Liver (tissue), 10 donors: ENCODE measurements at places on chromosomes 2 and 18.
A peak's percentile ranks its signal among the peaks of the same experiment; 100 is the strongest.

GRCh38 chr2:191643429-191643828 lies 34.5 kb upstream of the NABP1 start:
- no peak for DNase-seq

DNA sequence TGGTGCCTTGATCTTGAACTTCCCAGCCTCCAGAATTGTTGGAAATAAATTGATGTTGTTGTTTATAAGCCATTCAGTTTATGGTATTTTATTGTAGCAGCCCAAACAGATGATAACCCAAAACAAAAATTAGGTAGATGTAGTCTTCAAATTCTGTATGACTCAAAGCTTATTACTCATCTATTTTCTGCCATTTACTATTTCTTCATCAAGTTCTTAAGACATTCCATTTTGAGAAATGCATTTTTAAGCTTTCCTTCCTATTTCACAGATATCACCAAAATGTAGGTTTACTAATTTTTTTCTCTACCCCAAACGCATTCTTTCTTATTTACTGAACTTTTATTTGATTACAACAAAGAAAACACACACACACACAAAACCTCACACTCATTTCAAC lies 148.2 kb downstream of the RND3 start:
- DNase-seq, result no peak

DNA sequence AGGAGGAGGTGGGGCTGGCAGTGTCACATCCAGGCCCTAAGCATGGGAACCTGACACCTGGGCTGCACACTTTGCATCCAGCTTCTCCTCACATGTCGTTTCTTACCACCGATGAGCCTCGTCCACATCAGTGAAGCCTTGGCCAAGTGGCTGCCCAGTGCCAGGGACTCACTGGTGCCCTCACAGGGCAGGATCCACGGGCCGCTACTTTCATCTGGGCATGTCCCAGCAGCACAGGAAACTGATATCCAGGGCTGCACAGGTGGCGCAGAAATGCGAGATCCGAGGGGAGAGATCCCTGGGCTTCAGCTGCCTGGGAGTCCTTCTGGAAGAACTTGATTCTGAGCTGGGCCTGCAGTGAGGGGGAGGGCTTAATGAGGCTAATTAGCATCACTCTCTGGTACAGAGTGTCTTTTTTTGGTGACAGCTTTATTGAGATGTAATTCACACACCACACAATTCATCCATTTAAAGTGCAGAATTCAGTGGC lies 291.6 kb upstream of the HDAC4 start:
- no peak for DNase-seq

DNA sequence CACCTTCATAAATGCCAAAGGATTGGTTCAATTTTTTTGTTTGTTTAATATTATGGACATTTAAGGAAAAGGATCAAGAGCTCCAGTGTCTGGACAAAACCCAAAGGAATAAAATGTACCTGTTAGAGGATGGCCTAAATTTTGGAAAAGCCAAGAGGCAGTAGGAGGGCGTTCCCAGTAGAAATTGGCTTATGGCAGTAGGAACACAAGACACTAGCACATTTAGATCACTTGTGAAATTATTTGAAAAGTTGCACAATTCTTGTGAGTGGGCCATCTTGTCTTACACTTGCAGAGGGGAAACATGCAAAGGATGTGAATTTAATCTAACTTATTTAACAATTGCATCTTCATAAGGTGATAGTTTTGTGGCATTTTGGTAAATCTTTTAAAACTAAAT lies 3.2 kb downstream of the BZW1 start:
- no peak for DNase-seq

GRCh38 chr2:44980751-44981713 lies 28.2 kb downstream of the SIX2 start:
- no peak for DNase-seq

GRCh38 chr2:111053825-111054515 lies 66.7 kb upstream of the BCL2L11 start:
- DNase-seq, result no peak

DNA sequence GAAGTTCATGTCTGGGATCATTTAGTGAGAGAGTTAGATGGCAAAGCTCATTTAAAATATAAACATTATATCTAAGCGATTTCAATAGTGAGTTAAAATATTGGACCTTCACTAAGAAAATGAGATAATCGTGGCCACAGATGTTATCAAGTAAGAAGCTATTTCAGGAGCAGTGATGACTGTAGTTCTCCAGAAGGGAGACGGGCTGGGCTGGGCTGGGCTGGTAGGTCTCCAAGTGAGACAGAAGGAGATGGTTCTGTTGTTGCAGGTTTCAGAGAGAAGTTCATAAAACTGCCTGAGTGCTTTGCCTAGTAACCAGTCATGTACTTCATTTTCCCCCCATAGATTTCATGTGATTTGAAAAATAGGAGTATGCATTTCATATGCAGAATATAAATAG lies 130.1 kb upstream of the DAPL1 start:
- DNase-seq, result no peak

DNA sequence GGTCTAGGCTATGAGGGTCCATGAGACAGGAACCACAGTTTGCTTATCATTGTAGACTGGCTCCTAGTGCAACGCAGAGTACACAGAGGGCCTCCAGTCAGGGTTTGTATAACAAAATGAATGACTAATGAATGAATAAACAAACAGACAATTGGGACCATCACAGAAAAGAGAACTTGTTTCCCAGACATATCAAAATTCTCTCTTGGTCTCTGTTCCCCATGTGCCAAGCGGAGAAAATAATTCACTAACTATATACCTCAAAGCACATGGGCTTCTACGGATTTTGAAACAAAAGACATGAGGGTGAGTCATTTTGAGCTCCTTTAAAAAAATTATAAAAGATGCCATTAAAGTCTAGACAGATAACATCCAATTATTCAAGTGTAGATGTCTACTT lies 28.0 kb downstream of the INO80C start:
- no peak for DNase-seq

GRCh38 chr2:67032076-67032475 lies 365.1 kb upstream of the ETAA1 start:
- no peak for DNase-seq

- peak; percentile 73 for DNase-seq
Measured at GRCh38 chr2:8679827-8680731, 1.8 kb upstream of the ID2 start.

GRCh38 chr18:50791599-50792438 lies 28.0 kb downstream of the MRO start:
- DNase-seq, result no peak

- no peak for DNase-seq
Measured at GRCh38 chr2:48954311-48954710, 198.8 kb upstream of the LHCGR start.

GRCh38 chr2:96867756-96868554 lies 1.9 kb downstream of the SEMA4C start:
- no peak for DNase-seq

DNA sequence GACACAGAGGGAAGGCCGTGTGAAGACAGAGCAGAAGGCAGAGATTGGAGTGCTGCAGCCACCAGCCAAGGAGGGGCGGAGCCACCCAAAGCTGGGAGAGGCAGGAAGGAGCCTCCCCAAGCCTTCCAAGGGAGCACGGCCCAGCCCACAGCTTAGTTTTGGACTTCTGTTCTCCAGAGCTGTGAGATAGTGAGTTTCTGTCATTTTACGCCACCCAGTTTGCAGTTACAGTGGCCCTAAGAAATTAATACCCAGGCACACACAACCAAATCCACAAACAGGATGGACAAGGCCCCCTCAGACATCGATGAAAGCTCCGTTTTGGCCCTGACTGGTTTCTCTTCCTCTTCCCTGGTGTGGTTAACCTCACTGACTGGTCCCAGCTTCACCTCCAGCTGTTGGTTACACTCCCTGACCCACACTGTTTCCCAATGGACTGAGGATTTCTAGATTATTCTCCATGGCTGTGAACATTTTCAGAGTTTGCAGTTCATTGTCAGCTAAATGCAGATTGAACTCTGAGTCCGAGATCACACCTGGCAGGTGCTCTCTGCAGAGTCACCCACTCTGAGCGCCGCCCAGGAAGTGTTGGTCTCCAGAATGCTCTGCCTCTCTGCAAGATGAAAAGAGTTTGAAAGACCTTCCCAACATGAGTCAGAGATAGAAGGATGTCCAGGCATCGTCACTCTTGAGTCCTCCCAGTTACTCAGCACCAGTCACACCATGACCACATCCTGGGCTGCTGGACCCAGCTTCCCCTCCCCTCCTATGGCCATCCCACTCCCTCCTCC lies 100.2 kb downstream of the TWIST2 start:
- peak; percentile 24 for DNase-seq

DNA sequence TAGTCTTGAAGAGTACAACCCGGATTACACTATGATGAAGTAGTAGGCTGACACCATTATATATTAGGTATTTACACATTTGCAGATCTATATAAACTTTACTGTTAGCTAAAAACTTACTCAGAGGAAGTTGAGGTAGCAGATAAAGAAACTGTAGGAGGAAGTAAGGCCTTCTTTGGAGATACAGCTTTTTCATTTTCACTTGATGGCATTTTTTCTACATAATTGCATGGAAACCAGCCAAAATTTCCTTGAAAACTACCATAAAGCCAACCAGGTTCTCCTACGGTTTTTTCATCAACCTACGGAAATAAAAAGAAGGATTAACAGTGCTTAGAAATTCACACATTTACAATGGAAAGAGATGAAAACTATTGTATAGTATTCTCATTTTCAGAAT lies 86.6 kb downstream of the FAM228A start:
- DNase-seq, result no peak

GRCh38 chr2:100879296-100879695 lies 59.4 kb downstream of the NPAS2 start:
- no peak for DNase-seq

DNA sequence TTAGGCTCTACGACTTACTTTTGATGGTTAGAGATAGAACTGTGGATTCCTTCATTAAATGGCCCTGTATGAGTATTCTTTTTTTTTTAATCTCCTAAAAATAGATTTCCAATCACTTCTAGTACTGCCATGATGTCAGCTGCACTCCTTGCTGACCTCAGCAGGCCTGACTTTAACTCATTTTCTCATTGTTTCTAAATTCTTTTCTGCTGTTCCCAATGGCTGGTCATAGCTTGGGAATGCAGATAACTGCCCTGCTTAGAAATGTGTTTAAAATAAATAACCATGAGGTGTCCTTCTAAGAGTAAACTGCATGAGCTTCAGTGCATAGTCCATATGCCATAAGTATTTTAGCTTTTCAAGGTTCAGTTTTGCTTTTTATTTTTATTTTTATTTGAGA lies 15.7 kb downstream of the CCDC85A start:
- no peak for DNase-seq

- no peak for DNase-seq
Measured at GRCh38 chr2:137862651-137863050, 101.6 kb upstream of the HNMT start.

- DNase-seq, result no peak
Measured at GRCh38 chr2:96397756-96398530, 62.4 kb downstream of the NCAPH start.

GRCh38 chr18:3281456-3282400 lies 19.8 kb downstream of the MYL12B start:
- no peak for DNase-seq

DNA sequence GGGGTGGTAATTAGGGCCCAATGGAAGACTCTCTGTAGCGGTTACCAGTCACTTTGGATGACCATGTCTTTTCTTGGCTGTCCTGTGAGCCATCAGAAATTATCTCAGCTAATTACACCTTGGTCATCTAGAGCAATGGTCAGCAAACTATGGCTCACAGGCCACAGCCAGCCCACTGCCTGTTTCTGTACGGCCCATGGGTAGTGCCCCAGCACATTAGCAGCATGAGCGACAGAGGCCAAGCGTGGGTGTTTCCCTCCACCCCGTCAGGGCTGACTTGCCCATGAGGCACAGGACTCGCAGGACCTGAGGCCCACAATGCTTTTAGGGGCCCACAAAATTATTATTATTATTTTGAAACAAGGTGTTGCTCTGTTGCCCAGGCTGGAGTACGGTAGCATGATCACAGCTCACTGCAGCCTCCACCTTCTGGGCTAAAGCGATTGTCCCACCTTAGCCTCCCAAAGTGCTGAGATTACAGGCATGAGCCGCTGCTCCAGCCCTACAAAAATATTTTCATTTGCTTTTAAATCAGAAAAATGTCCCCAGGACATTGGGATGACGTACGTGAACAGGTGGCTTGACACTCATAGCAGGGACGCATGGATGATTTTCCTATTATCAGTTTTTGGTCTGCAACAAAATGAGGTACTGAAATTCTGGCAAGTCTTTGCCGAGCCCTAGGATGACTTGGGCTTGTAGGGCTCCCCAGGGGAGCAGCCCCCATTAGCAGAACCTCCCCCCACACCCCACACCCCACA lies 29.3 kb upstream of the CEP68 start:
- no peak for DNase-seq

GRCh38 chr18:79735071-79735980 lies 55.7 kb downstream of the CTDP1 start:
- DNase-seq, result no peak

DNA sequence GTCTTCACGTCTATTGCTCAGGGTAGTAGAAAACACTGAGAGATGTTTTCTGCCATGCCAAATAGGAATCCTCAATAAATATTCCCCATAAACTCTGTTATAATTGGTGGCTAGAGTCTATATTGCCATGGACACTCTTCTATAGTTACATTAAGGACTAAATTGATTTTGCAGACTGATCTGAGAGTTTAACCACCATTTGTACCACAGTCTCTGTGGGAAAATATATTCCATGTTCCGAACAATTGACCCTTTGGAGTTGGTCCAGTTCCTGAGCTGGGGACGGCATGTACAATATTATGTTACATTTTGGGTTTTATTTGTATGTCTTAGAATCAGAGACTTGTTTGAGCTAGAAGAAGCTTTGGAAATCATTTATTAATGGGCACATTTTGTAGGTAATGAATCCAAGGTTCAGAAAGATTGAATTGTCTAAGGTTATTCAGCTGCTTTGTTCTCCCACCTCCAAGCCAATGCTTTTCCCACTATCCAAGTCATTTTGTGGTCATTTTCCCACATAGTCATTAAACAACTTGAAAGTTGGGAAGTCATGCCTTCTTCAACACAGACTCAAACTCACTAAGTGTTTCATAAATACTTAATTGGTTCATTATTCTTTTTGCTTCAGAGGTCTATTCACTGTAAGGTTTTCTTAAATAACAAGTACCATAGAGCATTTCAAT lies 5.1 kb upstream of the PPP1CB start:
- no peak for DNase-seq

DNA sequence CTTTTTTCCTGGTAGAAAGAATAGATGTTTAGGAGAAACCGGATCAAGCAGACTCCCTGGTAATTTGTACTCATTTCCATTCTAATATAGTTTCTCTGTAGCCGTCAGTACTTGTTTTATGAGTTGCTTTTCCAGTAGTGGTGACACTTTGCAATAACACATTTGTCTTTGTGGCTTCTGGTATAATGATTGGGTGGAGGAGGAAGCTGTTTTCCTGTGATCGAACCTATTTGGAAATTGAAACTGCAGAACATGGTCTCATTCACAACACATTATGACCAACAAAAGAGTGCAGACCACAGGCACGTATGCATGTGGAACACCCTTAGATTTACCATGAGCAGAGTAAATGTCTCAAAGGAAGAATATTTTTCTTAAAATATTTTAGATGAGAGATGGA lies 7.6 kb upstream of the SERPINB12 start:
- no peak for DNase-seq
